Effector memory CD8-positive, alpha-beta T cell (primary cell): ENCODE measurements at places on chromosomes 4 and X.

- DNase-seq, result no peak
Measured at GRCh38 chrX:129565046-129565650, 25.1 kb downstream of the OCRL start.

GRCh38 chrX:23732704-23733103 lies 10.4 kb downstream of the ACOT9 start:
- DNase-seq, result no peak

DNA sequence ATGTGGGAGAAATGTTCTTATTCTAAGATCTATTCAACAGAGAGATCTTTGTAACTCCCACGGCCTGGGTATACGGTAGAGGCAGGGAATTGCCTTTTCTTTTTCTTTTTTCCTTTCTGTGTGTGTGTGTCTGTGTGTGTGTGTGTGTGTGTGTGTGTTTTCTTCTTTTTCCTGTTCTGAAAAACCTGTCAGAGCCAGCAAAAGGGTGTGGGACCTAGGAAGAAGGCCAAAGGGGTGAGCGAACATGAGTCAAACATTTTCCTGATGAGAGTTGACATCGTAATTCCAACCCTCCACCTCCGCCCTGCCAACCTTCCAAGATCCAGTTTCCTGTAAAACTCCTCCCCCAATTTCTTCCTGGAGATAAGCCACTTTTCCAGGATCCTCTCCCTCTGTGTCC lies 2.8 kb upstream of the CHIC2 start:
- no peak for DNase-seq

DNA sequence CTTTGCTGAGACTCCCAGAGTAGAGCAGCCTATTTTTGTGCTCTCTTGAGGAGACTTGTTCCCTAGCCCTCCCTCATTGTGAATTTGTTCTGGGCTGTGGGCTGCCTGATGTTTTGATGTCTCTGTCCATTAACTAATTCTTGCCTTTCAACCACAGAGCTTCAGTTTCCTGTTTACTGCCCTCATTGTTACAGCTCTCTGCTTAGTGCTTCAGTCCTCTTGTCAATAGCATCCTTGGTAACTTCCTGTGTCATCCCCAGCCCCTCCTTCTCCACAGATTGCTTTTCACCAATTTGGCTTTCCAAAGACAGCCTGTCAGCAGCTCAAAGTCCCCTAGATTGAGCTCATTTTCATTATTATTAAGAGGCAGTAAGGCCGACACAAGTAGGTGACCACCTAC lies 69.9 kb downstream of the COX7B2 start:
- DNase-seq, result no peak

GRCh38 chr4:121648516-121648915 lies 48.3 kb downstream of the ANXA5 start:
- DNase-seq, result no peak

DNA sequence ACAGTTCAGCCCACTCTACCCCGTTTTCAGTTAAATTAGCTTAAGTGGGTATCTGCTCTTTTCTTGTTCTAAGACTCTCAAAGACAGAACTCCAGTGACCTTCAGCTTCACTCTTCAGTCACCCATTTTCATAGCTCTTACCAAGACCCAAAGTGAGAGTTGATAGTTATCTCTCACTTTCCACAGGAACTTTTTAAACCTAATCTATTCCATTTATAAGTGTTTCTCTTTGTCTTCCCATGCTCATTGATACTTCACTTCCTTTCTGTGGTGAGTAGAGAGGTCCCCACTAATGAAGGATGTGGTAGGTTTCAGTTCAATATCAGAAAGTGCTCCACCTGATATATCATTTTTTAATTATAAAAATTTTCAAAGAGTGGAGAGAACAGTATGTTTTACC lies 33.4 kb downstream of the COX18 start:
- DNase-seq, result no peak

DNA sequence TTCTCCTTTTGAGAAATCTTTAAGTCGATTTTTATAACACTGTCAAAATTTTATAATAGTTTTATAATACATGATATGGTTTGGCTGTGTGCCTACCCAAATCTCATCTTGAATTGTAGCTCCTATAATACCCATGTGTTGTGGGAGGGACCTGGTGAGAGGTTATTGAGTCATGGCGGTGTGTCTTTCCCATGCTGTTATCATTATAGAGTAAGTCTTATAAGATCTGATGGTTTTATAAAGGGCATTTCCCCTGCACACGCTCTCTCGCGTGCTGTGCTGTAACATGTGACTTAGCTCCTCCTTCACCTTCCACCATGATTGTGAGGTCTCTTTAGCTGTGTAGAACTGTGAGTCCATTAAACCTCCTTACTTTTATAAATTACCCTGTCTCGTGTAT lies 364.0 kb upstream of the SPANXN4 start:
- no peak for DNase-seq

GRCh38 chrX:120761810-120762209 lies 113.9 kb downstream of the CT47B1 start:
- no peak for DNase-seq

DNA sequence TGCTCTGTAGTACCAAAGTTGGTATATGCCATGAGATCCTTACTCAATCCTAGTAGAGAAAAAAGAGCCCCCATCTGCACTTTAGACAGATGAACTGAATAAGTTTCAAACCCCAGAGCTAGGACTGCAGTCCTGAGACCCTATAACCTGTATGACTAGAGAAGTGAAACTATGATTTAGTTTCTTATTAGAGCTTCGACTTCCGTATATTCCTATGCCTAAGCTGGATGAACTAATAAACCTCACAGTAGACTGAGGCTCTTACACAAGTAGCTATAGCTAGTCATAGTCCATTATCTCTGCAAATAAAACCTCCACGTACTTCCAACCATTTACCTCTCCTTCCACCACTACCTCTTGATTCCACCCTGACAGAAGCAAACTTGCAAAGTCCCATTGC lies 6.3 kb upstream of the OTUD4 start:
- DNase-seq, result no peak

GRCh38 chrX:138745196-138745595 lies 33.7 kb upstream of the FGF13 start:
- no peak for DNase-seq

GRCh38 chr4:24489870-24490269 lies 94.5 kb downstream of the DHX15 start:
- DNase-seq, result no peak

DNA sequence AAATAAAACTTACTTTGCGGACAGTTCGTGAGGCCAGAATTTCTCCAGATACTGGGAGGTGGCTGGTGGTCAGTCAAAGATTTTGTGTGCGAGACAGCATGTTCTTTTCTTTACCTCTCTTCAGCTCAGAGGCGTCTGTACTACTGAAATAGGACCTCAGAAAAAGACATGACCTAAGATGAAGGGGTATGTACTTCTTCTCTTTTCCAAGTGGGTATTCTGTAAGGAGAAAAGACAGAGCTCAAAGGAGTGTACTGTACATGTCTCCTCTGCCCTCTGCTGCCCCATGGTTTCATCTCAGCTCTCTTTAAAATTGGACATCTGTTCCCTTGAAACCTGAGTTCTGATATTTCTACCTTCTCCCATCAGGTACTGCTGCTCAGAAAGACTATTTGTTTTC lies 38.1 kb downstream of the SEPTIN11 start:
- no peak for DNase-seq

GRCh38 chr4:17511051-17511450 lies 839 bp downstream of the QDPR start:
- DNase-seq, result no peak

DNA sequence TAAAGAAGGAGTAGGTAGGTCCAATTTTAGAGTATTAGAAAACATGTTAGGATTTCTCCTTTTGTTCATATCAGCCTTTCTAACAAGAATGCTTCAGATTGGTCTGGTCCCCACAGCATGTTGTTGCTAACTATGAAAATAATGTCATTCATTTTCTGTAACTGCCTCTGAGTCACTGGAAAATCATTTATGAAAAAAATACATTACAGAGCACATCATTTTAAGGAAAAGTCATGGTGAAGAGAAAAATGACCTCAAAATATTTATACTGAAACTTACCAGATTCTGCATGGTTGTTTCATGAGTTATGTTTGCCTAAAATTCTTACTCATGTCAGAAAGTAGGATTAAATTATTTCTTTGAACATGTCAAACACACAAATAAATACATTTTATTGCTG lies 35.2 kb downstream of the DTHD1 start:
- no peak for DNase-seq

GRCh38 chrX:124820738-124821137 lies 474.4 kb downstream of the SH2D1A start:
- no peak for DNase-seq

- no peak for DNase-seq
Measured at GRCh38 chr4:41693629-41694028, 54.9 kb downstream of the PHOX2B start.
